Transverse colon (tissue), 4 donors: ENCODE measurements at places on chromosomes 5 and 9. TPM values are rescaled to one million over a fixed set of nuclear protein-coding genes. Genes with fewer than 3 reads are reported as not detected.
A peak's percentile ranks its signal among the peaks of the same experiment; 100 is the strongest.

- peak; percentile 73 for DNase-seq
- H3K27ac ChIP-seq, result no peak overlapping the region
- no peaks in the 10 kb centered on the region for H3K36me3 ChIP-seq
- no peak overlapping the region for H3K4me3 ChIP-seq
Observed at GRCh38 chr5:142611154-142611553, 74.7 kb downstream of the FGF1 start.

DNA sequence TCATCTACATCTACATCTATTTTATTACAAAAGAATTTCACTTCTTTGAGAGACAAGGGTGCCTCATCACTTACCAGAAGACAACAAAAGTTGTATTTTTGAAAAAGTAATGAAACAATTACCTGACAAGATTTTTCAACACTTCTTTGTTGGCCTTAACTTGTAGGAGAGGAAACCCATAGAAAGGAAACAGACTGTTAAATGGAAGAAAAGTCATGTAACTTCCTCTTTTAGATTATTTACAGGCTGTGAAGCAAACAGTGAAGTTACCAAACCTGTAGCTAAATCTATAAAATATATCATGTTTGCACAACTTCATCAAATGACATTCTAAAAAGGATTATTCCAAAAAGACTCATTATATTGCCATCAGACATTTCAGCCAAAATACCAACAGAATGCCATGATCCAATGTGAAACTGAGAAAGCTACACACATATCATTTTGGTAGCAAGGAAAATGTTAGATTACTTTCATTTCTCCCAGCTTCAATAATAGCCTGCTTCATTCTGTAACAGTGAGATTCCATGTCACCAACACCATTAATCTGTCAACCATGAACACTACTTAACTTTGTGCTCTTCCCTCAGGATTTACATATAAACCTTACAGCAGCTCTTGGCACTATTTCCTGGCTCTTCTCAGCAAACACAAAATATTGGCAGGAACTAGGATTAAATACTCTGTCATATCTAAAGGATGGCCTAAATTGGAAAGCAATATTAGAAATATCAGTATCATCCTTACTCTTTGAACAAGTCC, 122.5 kb downstream of the MCTP1 start:
- DNase-seq, result no peak
- no peaks in the 10 kb centered on the region for H3K36me3 ChIP-seq
- no peaks in the 10 kb centered on the region for H3K27me3 ChIP-seq
- no peaks in the 10 kb centered on the region for H3K4me1 ChIP-seq
- H3K27ac ChIP-seq, result no peak overlapping the region

GRCh38 chr5:36561601-36562000, 44.8 kb upstream of the SLC1A3 start:
- no peak overlapping the region for H3K4me3 ChIP-seq
- H3K27me3 ChIP-seq, result no peaks in the 10 kb centered on the region
- no peaks in the 10 kb centered on the region for H3K4me1 ChIP-seq
- H3K36me3 ChIP-seq, result no peaks in the 10 kb centered on the region
- no peak for DNase-seq

GRCh38 chr5:40841068-40841805, at the start of gene CARD6:
TSS of gene CARD6 (plus strand) at chr5:40841367. CDS start at chr5:40841383, 16 bp downstream.
- peaks cover 8% of the 10 kb centered on the region for H3K27me3 ChIP-seq
- H3K27ac ChIP-seq, result peak within 1 kb of the TSS; percentile 67
- DNase-seq, result no peak

LRRC70 gene
- 3.4 TPM for total RNA-seq

SKIC3 gene
- total RNA-seq, result 72.1 TPM

ZNF483 gene
- total RNA-seq, result 2.8 TPM

DNA sequence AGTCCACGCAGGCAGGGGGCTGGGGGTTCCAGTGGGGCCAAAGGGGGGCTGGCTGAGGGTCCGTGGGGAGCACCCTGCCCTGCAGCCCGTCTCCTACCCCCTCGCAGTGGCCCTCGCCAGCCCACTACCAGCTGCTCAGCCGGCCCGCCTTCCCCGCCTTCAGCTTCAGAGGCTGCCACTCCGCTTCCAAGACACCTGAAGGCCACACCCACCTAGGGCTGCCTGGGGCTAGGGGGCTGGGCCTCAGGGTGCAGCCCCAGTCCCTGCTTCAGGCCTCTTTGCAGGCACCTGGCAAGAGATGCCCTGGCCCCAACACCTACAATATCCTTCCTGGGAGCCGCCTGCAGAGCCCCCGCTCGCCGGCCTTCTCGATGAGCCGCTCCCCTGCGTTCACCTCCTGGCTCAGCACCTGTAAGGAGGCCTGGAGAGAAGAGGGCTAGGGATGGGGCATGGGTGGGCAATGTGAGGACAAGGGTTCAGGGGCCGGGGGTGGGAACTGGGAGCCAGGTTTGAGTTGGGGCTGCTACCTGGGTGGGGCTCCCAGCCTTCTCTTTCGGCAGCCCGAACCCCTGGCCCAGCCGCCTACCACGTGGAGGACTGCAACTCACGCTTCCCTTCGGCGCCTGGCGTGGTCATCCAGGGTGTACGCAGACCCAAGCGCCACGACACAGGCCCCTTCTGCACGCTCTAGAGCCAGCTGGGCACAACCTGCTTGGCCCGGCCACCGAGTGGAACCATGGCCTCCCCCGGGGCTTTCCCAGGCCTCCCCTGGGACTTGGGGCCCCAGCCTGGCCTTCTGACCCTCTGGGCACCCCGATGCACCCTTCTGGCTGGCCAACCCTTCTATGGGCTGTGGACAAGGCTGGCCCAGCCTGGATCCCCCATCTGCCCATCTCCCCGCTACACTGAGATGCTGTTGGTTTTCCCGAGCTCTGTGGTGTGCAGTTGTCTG, 1.7 kb downstream of the STPG3 start:
- no peaks in the 10 kb centered on the region for H3K36me3 ChIP-seq
- peaks cover 31% of the 10 kb centered on the region for H3K4me1 ChIP-seq
- H3K27me3 ChIP-seq, result no peaks in the 10 kb centered on the region
- H3K27ac ChIP-seq, result no peak overlapping the region
- no peak overlapping the region for H3K4me3 ChIP-seq

DNA sequence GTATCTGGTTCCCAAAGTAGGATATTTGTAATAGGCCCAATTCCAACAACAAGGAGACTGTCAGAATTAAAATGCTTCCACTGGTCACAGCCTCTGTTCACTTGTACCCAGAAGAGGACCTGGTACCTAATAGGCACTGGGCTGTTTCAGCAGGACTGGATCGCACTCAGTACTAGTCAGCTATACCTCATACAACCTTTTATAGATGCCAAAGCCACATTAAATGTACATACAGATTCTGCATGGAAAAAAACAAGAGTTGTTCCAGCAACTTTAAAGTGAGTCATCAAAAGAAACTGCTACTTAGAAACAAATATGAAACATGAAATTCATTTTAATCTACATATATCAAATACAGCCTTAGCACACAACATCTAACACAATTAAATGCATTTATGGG, 87.5 kb downstream of the GPR21 start:
- no peak overlapping the region for H3K4me3 ChIP-seq
- H3K36me3 ChIP-seq, result no peaks in the 10 kb centered on the region
- no peaks in the 10 kb centered on the region for H3K4me1 ChIP-seq
- H3K27me3 ChIP-seq, result no peaks in the 10 kb centered on the region
- DNase-seq, result no peak
- no peak overlapping the region for H3K27ac ChIP-seq

PTCH1 gene
- total RNA-seq, result 28.5 TPM

PCDHGA5 gene
- total RNA-seq, result 4.1 TPM

GRCh38 chr5:53109443-53110127, at the start of gene MOCS2:
TSS of gene MOCS2 (minus strand) at chr5:53109757. CDS start at chr5:53107174, 2,583 bp downstream.
- H3K4me3 ChIP-seq, result peak within 1 kb of the TSS; percentile 77
- H3K4me1 ChIP-seq, result no peaks in the 10 kb centered on the region
- H3K27me3 ChIP-seq, result no peaks in the 10 kb centered on the region
- peak within 1 kb of the TSS; percentile 82 for H3K27ac ChIP-seq
- H3K36me3 ChIP-seq, result no peaks in the 10 kb centered on the region

VCAN gene
- 49.2 TPM for total RNA-seq

GRCh38 chr5:122694884-122695283, 80.0 kb upstream of the SNX2 start:
- H3K36me3 ChIP-seq, result no peaks in the 10 kb centered on the region
- no peak overlapping the region for H3K27ac ChIP-seq
- H3K4me3 ChIP-seq, result no peak overlapping the region
- H3K4me1 ChIP-seq, result no peaks in the 10 kb centered on the region
- no peak for DNase-seq
